ENCODE measurements at places on chromosomes 12 and 14.

DNA sequence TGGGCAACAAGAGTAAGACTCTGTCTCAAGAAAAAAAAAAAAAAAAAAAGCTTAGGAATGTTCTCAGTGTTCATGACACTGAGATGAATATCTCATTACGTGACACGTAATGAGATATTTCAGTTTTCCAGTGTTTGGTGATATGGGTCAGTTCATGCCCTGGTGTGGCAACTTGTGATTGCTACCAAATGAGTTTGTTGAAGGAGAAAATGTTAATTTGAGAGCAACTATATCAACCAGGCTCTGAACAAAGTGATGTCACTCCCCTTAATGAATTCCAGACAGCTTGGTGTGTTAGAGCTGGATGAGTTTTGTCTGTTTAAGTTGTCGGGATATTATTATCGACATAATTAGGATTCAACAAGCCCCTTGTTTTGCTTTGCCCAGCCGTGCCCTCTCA lies 211.7 kb downstream of the DPF3 start:
- no peak for DNase-seq

DNA sequence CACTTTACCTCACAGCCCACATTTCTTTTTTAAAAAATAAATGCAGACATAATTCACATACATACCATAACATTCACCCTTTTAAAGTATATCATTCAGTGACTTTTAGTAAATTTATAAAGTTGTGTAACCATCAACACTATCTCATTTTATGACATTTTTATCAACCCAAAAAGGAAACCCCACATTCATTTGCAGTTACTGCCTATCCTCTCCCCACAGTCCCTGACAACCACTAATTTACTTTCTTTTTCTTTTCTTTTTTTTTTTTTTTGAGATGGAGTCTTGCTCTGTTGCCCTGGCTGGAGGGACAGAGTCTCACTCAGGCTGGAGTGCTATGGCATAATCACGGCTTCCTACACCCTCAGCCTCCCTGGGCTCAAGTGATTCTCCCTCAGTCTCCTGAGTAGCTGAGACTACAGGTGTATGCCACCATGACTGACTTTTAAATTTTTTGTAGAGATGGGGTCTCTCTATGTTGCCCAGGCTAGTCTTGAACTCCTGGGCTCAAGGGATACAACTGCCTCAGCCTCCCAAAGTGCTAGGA lies 1.5 kb upstream of the EP400 start:
- no peak for DNase-seq

GRCh38 chr14:93103392-93104080 lies 12.2 kb downstream of the ITPK1 start:
- DNase-seq, result no peak

DNA sequence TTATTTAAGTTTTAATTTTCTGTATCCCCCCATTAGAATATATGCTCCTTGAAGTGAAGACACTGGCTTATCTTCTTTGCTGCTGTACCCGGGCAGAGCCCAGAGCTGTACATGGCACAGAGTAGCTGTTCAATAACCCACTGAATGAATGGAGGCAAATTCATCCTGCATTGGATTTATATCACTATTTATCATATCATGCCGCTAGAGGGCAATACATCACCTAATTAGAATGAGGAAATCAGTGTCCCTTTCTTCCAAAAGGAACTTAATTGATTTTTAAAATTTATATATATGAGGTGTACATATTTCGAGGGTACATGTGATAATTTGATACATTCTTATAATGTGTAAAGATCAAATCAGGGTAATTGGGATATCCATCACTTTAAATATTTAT lies 89.2 kb upstream of the TMEM260 start:
- peak; percentile 60 for DNase-seq

DNA sequence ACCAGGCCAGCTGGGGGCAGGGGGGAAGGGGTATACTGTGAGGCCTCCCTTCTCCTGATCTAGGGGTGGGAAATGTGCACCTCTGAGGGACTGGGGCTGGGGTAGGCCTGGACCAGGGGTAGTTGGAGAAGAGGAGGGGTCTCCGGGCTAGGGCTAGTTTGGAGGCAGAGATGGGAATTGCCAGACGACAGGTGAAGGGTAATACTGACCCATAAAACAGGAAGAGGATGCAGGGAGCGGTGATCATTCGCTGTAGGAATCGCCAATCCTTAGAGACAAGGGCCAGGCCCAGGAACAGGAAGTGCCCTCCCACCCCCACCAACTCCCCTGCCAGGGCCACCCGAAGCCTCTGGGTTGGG lies 4.4 kb downstream of the SLC22A17 start:
- no peak for DNase-seq

DNA sequence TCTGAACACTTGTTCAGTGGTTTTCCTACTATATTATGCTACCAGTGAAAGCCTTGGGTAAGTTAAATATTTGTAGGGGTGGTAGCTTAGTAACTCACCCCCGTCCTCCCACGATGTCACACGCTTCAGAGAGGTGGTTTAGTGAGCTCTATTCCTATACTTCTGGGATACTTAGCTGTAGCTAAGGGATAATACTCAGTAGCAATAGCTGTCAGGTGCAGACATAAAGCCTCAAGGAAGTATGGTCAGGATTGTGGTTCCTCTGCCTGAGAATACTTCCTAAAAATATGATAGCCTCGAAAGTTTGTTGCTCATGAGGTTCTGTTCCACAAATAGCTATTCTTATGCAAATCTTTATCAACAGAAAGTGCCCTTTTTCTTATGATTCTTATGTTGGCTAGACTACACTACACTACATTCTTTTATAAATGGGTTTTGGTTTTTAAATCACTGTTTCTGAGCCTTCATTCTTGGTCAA lies 11.9 kb downstream of the DLST start:
- no peak for DNase-seq

- no peak for DNase-seq
These were observed 413.8 kb upstream of the TMTC1 start for GRCh38 chr12:30197392-30198057.

- DNase-seq, result no peak
These were observed 80.7 kb downstream of the KCNA5 start for GRCh38 chr12:5124401-5124800.

DNA sequence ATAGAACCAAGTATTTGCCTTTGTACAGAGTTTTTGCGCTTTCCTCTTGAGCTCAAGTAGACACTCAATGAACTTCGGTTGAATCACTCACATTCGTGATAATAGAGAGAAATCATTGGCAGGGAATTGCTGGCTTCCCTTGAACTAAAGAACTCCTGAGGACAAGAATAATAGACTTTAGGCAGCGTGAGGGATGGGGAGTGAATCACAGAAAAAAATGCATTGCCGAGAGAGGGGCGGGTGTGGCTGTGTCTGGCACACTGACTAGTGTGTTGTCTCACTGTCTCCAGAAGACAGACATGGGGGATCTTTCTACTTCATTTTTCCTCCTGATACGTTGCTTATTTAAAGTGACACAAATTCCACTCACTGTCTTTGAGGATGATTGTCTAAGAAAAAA lies 805.2 kb downstream of the BCL11B start:
- DNase-seq, result no peak

DNA sequence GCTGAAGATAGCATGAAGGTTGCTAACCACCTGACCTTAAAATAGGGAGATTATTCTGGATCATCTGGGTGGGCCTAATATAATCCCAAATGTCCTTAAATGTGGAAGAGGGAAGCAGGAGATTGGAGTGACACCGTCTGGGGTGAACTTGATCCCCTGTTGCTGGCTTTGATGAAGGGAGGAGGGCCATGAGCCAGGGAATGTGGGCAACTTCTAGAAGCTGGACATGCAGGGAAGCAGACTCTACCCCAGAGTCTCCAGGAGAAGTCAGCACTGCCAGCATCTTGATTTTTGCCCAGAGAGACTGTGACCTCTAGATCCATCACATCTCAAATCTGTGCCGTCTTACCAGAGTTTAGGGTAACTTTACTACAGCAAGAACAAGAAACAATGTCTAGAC lies 9.2 kb upstream of the KRT5 start:
- no peak for DNase-seq

DNA sequence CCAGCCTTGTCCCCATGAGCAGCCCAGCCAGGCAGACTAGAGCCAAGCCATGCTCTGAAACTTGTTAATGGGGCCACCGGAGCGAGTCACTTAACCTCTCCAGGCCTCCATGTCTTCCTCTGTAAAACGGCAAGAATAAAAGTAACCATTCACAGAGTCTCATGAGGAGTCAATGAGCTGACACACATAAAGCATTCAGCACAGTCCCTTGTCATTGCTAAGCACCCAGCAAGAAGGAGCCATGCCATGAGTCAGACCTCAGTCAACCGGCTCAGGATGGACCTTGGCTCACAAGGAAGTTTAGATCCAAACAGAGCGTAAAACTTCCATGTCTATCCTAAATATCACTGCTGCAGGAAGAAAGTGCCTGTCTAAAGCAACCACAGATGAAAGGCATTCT lies 10.6 kb downstream of the FICD start:
- DNase-seq, result no peak

DNA sequence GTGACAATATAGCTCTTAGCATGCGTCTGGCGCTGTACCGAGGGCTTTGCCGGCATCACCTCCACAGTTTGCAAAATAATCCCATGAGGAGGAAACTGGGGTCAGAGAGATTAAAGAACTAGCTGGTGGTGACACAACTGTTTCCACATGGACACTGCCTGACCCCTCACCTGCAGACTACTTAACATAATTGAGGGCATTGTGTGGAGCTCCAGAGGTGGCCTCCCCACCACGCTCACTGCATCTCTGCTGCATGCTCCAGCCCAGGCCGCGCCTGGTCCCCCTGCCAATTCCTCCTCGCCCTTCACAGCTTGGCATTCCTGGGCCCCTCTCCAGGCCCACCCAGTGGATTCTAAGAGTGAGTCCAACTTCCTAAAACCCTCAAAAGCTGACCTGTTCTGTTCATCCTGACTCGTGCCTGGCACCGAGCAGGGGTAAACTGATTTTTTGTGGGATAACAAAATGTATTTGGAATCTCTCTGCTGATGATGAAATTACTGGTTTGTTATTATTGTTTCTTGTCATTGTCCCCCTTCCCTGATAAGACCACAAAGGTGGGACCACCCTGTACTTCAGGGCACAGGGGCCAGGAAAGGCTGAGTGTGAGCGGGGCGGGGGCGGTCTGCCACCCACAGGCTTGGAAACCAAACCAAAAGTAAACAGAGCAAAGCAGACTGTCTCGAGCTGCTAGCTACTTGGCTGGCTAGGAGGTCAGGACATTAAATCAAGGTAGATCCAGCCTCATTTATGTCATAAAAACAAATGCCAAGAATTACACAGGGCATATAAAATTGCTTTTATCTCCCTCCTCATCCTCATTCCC lies 40.6 kb downstream of the CHGA start:
- DNase-seq, result no peak

- no peak for DNase-seq
These were observed 8.1 kb downstream of the LGR5 start for GRCh38 chr12:71447691-71448132.

GRCh38 chr14:100281286-100282082 lies 24.8 kb downstream of the SLC25A29 start:
- no peak for DNase-seq

DNA sequence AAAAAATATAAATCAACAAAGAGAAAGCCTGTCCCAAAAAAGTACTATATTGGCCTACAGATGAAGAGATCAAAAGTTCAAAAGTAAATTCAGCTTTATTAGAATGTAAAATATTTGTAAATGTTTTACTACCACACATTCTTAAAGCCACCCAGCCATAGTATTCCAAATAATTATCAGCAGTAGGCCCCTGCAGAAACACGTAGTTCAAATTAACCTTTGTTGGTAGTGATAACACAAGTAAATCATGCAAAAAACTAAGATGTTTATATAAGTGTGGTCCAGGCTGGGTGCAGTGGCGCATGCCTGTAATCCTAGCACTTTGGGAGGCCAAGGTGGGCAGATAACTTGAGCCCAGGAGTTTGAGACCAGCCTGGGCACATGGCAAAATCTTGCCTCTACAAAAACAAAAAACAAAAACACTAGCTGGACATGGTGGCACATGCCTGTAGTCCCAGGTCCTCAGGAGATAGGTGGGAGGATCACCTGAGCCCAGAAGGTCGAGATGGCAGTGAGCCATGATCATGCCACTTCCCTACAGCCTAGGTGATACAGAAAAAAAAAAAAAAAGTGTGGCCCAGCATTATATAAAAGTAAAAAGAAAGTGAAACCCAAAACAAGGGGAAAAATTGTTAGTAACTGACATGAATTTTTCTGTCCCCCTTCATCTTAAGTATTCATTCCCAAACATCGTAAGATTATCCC lies 17.9 kb downstream of the SPTLC2 start:
- DNase-seq, result no peak

GRCh38 chr12:65081496-65081895 lies 39.6 kb downstream of the WIF1 start:
- no peak for DNase-seq

DNA sequence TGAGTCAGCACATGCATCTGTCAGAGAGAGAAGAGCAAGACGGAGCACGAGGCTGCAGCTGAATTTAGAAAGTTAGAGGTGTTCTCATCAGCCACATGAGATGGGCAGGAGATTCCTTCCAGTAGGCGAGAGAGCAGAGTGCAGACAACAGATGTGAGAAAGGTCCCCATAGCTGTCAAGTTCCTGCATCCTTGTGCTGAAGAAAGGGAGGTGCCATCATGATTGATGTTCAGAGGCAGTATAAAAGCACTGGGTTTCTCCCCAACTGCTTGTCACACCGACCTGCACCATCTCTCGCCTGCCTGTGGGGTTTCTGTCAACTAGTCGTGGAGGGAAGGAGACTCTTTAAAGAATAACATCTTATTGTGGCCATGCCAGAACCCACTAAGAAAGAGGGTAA lies at the start of gene MYBPC1:
Gene MYBPC1 (plus strand): TSS at position 272 of the 400 bp plus-strand sequence. CDS start 100 bp downstream, at position 372.
- DNase-seq, result no peak

GRCh38 chr14:80356413-80356812 lies 145.1 kb upstream of the DIO2 start:
- peak; percentile 10 for DNase-seq

GRCh38 chr14:58109744-58110143 lies 42.3 kb downstream of the ARMH4 start:
- DNase-seq, result no peak

DNA sequence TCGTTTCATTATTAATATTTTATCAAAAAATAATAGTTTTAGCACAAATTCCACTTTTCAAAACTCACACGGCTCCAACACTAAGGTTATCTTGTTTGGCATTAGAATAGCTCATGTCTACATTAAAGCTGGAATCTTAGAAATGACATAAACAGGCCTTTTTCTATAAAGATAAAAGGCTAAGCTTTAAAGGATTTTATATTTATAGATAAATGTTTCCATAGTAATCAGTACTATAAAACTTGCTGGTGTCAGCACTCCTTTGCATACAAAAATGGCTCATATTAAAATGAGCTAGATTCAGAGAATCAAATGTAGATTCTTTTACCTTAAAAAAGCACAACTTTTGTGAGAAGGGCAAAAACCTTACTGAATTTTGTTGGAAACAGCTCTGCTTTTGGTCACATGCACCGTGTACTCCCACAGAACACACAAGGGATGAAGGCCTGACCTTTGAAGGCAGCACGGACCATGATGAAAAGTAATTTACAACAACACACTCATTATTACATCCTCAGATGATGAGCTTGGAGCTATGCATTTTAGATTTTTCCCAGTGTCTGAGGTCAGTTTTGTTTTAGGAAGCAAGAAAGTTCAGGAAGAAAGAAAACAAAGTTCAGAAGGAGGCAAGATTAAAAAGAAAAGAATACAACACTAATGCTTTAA lies 202.8 kb downstream of the BCAT1 start:
- no peak for DNase-seq

- DNase-seq, result no peak
These were observed 226.4 kb downstream of the ANO2 start for GRCh38 chr12:5718680-5719079.

All from NCI-H524 treated with DMSO at 0.1 percent for 48 hours (cell line).